ENCODE measurements at places on chromosomes 11 and 22.
A peak's percentile ranks its signal among the peaks of the same experiment; 100 is the strongest.

- DNase-seq, result no peak
These were observed 187.0 kb upstream of the ISX start for GRCh38 chr22:34879001-34879400.

- DNase-seq, result no peak
These were observed 83.6 kb downstream of the FDX1 start for GRCh38 chr11:110513259-110513801.

DNA sequence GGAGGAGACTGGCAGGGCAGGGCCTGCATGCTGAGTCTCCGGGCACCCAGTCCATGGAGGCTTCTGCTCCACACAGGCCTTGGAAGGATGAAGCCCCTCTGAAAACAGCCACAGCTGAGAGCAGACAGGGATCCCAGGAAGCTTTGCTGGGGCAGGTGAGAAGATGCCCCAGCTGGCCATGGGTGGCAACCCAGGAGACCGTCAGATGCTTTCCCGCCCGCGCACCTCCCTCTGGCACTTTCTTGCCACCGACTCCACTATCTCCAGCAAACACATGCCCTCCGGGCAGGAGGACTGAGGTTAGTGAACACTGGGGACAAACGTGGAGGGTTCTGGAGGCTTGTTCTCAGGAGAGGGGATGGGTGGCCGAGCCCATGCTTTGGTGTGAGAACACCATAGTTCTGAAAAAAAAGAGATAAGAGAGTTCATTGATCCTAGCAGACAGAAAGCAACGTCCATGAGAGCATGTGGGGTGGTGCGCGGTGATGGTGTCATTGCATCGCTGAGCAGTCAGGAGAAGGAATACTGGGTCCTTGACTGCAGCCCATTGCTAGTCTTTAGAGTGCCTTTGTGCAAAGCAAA, 2.3 kb downstream of the C1QTNF6 start:
- DNase-seq, result no peak

DNA sequence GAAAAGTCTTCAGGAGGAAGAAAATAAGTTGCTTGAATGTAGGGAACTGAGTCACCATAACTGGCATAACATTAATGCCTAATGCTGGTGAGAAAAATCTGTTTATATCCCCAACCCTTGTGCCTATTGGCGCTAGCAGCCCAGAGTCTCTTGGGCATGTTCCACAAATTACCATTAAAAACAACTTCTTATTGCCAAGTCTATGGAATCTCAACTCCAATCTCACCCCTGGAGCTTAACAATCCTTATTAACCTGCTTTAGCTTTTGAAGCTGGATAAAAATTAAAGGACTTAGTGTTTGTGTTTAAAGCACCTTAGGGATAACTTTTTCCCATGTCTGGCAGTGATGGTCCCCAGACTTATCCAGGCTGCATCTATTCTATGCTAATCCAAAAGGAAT, 143.0 kb downstream of the APIP start:
- DNase-seq, result no peak

GRCh38 chr22:24230911-24231656, 13.8 kb downstream of the GGT5 start:
- DNase-seq, result no peak

- DNase-seq, result peak; percentile 63
These were observed 23.2 kb downstream of the CAPN1 start for GRCh38 chr11:65204646-65205601.
